ENCODE measurements at places on chromosomes 3 and 15.

DNA sequence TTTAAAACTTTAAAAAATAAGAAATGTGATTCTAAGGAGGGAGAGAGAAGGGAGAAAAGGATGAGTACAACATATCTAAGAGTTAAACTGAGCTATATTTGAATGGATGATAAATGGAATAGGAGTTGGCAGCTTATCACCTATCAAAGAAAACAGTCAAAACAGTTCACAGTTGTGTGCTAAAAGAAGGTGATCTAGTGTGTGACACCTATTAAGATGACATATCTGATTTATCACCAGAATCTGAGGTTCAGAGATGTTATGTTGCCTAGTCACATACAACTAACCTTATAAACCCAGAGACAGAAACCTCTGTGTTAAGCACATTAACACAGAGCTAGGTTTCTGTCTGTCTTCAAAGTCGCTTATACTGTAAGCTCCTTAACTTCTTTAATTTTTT is 3.0 kb downstream of the ATP13A3 start:
- DNase-seq: no peak

DNA sequence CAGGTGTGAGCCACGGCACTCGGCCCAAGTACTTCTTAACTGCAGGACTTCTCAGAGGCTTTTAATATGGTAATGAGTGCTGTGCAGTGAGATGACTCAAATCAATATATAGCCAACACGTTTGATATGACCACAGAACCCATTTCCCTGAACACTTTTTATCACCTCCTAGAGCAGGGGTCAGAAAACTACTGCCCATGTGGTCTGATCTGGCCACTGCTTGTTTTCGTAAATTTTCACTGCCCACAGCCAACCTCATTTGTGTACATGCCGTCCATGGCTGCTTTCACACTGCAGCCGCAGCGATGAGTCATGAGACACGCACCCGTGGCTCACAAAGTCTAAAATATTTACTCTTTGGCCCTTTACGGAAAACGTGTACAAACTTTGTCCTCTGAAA is 179.2 kb downstream of the RORA start:
- DNase-seq: no peak

DNA sequence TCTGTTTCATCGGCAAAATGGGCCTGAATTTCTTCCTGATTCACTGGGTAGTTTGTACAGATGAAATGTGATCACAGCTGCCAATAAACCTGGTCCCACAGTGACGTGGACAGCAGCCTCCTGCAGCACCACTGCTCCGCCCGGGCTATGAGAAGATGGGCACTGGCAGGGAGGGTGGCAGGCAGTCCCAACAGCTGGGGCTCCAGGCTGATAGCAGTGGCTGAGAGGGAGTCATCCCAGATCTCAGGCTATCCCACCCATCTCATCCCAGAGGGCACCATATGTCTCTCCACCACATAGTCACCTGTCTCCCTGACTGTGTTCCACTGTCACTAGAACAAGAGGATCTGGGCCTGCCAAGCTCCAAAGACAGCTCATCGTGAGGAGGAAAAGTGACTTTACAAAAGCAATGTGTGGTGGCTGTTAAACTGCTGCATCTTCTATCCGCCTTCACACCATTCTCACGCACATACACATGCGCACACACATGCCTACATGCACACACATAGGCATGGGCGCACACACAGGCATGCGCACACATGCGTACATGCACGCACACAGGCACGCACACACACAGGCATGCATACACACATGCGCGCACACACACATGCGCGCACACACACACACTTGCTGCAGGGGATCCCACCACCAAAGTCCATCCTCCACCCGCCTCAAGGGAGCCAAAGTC is 46.2 kb downstream of the RGMA start:
- no peak for DNase-seq

DNA sequence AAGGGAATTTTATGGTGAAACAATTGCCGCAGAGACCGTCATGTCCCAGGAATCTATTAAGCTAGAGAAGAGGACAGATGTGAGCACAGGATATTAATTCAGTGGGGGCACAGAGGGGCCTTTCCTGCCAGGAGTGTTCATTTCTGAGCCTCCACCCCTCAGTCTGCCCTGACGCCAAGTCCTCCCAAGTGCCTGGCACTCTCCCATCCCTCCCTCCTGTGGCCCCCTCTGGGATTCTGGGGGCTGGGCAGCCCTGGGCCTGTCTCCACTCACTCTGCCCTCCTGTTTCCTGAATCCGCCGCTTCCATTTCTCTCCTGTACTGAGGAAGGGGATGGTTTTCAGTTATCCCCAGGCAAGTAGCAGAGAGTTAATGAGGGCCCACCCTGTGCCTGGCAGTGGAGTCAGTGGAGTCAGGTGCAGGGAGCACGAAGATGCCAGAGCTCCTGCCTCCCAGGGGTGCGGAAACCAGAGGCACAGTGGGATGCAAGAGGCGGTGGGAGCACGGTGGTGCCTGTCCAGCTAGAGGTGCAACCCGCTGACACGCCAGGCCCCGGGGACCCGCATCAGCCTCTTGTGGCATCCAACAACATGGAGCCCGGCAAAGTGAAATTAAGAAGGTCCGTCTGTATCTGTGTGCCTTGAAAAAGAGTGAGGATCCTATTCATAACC is 212.5 kb downstream of the XXYLT1 start:
- DNase-seq: no peak

GRCh38 chr3:190303884-190304283 is 18.4 kb downstream of the CLDN1 start:
- DNase-seq: no peak

DNA sequence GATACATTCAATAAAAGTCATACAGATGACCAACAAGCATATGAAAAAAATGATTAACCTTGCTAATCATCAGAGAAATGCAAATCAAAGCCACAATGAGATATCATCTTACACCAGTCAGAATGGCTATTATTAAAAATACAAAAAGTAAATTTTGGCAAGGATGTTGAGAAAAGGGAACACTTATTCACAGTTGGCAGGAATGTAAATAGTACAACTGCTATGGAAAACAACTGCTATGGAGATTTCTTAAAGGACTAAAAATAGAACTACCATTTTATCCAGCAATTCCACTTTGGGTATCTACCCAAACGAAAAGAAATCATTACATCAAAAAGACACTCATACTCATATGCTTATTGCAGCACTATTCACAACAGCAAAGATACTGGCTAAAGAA is 1121.8 kb downstream of the TBL1XR1 start:
- DNase-seq: no peak

- DNase-seq: no peak
These were observed 85.4 kb downstream of the ZNF385D start for GRCh38 chr3:21665444-21666100.

GRCh38 chr3:134709561-134710312 is 58.9 kb upstream of the KY start:
- DNase-seq: no peak

DNA sequence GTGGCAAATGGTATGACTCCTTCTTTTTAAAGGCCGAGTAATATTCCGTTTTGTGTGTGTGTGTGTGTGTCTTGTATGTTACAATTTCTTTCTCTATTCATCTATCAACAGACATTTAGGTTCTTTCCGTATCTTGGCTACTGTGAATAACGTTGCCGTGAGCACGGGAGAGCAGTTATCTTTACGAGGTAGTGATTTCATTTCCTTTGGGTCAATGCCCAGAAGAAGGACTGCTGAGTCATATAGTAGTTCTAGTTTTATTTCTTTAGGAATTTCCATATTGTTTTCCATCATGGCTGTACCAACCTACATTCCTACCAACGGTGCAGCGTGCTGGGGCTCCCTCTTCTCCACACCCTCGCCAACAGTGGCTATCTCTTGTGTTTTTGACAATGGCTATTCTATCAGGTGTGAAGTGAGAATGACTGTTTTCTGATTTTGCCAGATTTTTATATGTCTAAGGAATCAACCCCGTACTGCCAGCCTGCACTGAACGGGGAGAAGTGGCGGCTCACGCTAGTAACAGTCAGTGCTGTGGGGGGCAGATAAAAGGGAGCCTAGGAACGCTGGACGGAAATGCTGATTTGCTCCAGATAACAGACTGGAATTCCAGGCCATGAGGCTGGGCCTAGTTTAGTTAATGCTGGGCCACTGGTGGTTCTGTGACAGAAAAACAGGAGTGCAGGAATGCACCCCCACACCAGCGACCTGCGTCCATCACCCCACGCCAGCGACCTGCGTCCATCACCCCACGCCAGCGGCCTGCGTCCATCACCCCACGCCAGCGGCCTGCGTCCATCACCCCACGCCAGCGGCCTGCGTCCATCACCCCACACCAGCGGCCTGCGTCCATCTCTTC is 168.1 kb downstream of the XXYLT1 start:
- DNase-seq: no peak

DNA sequence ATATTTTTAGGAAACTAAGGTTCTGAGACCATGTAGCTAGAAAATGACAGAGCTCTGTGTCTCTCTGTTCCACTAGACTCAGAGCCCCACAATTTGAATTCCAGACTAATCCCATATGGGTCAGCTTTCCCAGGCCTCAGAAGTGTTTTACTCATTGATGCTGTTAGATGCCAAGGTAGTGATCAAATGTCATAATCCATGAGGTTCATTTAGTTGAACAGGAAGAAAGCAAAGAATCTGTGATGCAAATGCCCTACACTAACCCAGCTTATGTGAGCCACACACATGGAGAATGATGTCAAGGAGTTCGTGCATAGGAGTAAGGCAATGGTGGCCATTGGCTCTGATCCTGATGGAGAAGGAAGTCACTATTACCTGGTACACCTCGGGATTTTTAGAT is 363.4 kb upstream of the RARB start:
- no peak for DNase-seq

GRCh38 chr3:184986366-184986889 is 166.4 kb downstream of the C3orf70 start:
- no peak for DNase-seq

DNA sequence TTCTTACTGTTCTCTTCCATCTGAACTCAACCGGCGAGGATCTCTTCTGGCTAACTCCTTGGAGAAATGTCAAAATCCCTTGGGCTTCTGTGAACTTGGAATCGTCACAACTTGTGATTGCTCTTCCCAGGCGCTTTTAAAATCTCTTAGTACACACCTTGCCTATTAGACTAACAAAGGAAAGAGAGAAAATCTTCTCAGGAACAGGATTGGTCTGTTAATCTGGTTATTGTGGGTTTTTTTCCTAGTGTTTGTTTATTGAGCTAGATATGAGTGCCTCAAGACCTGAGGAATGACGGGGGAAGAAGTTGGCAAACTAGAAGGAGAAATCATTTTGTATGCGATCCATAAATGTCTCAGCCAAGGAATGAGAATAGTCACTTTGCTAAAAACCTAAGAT is at the start of gene ATP13A5:
TSS of gene ATP13A5 (minus strand) at position 48 of the 400 bp plus-strand sequence. CDS start at position 20, 28 bp downstream.
- DNase-seq: no peak

- no peak for DNase-seq
These were observed 65.4 kb downstream of the USF3 start for GRCh38 chr3:113630956-113631542.

DNA sequence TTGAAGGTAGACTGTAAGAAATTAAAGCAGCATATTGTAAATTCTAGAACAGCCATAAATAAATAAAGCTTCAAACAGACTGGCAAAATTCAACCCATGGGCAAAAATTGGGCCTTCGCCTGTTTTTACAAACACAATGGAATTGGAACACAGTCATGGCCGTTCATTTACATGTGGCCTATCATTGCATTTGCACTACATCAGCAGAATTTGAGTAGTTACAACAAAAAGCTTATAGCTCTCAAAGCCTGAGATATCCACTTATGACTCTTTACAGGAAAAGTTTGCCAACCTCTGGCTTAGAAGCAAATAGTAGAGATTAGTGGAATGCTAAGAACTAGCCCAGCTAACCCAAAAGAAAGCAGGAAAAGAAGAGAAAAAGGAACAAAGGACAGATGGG is 139.6 kb upstream of the SKOR1 start:
- DNase-seq: no peak

GRCh38 chr15:69484837-69485236 is 32.2 kb downstream of the RPLP1 start:
- no peak for DNase-seq

- peak; percentile 5 for DNase-seq
These were observed 41.1 kb upstream of the AP3B2 start for GRCh38 chr15:82750831-82751180.

DNA sequence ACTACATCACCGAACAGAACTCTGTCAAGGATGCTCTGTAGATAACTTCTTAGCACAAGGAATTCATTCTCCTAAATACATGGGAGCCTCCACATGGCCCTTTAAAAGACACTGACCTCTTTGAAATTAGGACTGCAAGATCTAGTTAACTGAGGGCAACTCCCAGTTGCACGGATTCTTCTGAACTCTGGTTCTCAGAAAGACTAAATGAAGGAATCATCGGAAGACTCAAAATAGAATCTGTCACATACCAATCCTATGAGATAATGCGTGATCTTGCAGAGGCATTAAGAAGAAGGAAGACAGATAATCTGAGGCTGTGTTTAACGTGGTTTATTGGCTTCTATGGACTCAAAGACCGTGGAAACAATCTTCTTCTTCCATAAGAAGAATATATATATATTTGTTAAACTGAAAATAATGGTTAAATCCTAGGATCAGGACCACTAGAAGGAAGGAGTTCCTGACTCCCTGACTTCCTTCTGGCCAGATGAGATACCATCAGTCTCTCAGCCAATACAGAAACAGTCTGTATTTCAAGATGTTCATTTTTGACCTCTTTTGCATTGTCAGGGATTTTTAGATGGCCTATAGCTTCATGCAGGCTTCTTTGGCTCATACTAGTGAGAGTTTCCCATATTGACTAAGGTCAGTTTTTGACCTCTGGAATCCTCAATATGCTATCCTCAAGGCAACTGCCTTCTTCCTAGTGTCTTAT is 33.9 kb upstream of the TBC1D23 start:
- DNase-seq: no peak

- no peak for DNase-seq
These were observed 35.5 kb downstream of the ZDHHC19 start for GRCh38 chr3:196175722-196176121.

GRCh38 chr3:160677459-160677881 is 510 bp downstream of the ARL14 start:
- no peak for DNase-seq

DNA sequence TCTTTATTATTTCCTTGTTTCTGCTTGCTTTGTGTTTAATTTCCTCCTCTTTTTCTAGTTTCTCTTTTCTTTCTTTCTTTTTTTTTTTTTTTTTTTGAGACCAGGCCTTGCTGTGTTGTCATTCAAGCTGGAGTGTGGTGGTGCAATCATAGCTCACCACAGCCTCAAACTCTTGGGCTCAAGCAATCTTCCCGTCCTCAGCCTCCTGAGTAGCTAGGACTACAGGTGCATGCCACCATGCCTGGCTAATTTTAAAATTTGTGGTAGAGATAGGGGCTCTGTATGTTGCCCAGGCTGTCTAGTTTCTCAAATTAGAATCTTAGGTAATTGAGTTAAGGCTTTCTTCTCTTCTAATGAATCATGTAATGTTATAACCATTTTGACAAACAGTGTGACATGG is 22.4 kb downstream of the SLMAP start:
- DNase-seq: no peak

DNA sequence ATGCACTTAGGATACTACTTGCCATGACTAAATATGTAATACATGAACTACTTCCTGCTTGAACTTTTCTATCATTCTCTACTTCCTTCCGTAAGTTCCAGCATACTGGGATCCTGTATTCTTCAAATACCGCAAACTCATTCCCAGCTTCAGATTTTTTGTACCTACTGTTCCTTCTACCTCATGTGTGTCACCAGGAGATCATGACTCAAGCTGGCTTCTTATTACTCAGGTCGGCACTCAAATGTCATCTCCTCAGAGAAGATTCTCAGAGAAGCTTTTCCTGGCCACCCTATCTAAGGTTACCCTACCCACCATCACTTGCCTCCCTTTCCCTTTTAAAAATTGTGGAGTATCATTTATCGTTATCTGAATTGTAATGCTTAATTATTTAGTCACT is 66.7 kb downstream of the RFX7 start:
- no peak for DNase-seq
